ENCODE measurements at places on chromosomes 6 and 20. TPM values are rescaled to one million over a fixed set of nuclear protein-coding genes. Genes with fewer than 3 reads are reported as not detected.

Gene RIOK1
- 14.3 TPM for total RNA-seq

Gene TPBG
- total RNA-seq, result 44.5 TPM

Gene MAS1
- not detected for total RNA-seq

Gene SIRPD
- total RNA-seq, result not detected

Gene RWDD1
- total RNA-seq, result 29.8 TPM

Gene PRKN
- total RNA-seq, result 2.0 TPM

Gene TUBB2B
- 2.7 TPM for total RNA-seq

Gene GNMT
- total RNA-seq, result not detected

Gene FUT9
- not detected for total RNA-seq

Gene PDE7B
- 25.4 TPM for total RNA-seq

Gene ARHGAP40
- total RNA-seq, result not detected

Gene UNC5CL
- under 0.01 TPM for total RNA-seq

Gene RPS10
- total RNA-seq, result 1,456 TPM

Gene DNMT3B
- total RNA-seq, result 4.0 TPM

Gene RSPH9
- 0.73 TPM for total RNA-seq

Gene FAM229B
- total RNA-seq, result 4.5 TPM

Gene CRISP2
- total RNA-seq, result not detected

Gene KCNG1
- 5.5 TPM for total RNA-seq

Gene PRPH2
- 0.78 TPM for total RNA-seq

Gene KAT14
- 13.6 TPM for total RNA-seq

Gene CCHCR1
- total RNA-seq, result 18.0 TPM

Gene CST4
- not detected for total RNA-seq

Gene PRSS16
- total RNA-seq, result not detected

Gene PKIB
- total RNA-seq, result 0.39 TPM

Gene CYP39A1
- total RNA-seq, result 0.37 TPM

Gene ARMC12
- total RNA-seq, result 0.20 TPM

Gene KCNK15
- 1.4 TPM for total RNA-seq

Gene PLCB4
- total RNA-seq, result 1.5 TPM

Gene RAB32
- total RNA-seq, result 82.1 TPM

Gene TOX2
- total RNA-seq, result 2.0 TPM

Gene NRSN1
- total RNA-seq, result not detected

Gene HMGCLL1
- under 0.01 TPM for total RNA-seq

Gene FOXQ1
- total RNA-seq, result 1.1 TPM

Gene LIME1
- total RNA-seq, result 2.2 TPM

Gene HLA-DQB1
- not detected for total RNA-seq

Gene ZNF343
- total RNA-seq, result 11.0 TPM

Gene PPP1R18
- total RNA-seq, result 44.5 TPM

Gene CST9L
- total RNA-seq, result not detected

Gene SLC25A27
- 5.9 TPM for total RNA-seq

Gene NKAIN2
- not detected for total RNA-seq

Gene PPP1R14C
- total RNA-seq, result under 0.01 TPM

Gene EFCAB8
- under 0.01 TPM for total RNA-seq

Gene BLCAP
- 36.0 TPM for total RNA-seq
